Activated CD8-positive, alpha-beta T cell treated with anti-CD3 and anti-CD28 coated beads, Interleukin-2, amount 10 ng/mL, durations not matched to agents 7 days and 5 days (primary cell): ENCODE measurements at places on chromosomes 3 and 15.
A peak's percentile ranks its signal among the peaks of the same experiment; 100 is the strongest.

GRCh38 chr3:132628157-132628556 is 31.1 kb downstream of the ACKR4 start:
- no peak for DNase-seq

DNA sequence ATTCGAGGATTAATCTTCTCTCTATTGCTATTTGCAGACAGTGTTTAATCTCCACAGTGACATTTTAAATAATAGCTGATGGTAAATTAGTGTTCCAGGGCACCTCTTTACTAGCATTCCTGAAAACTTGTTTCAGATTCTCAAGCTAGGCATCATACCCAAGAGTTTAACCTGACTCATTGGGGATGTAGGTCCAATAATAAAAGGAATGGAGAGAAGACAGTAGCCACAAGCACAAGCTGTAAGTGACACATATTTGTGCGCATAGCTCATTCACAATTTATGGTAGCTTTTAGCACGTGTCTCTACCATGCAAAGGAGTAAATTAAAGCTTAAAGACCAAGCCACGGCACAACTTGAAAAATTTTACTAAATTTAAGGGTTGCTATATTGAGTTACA is 171.3 kb upstream of the FAM3D start:
- DNase-seq, result no peak

- no peak for DNase-seq
These were observed 133.4 kb upstream of the ACP3 start for GRCh38 chr3:132183811-132184210.

- DNase-seq, result no peak
These were observed 4.0 kb downstream of the CLRN1 start for GRCh38 chr3:150968341-150969035.

DNA sequence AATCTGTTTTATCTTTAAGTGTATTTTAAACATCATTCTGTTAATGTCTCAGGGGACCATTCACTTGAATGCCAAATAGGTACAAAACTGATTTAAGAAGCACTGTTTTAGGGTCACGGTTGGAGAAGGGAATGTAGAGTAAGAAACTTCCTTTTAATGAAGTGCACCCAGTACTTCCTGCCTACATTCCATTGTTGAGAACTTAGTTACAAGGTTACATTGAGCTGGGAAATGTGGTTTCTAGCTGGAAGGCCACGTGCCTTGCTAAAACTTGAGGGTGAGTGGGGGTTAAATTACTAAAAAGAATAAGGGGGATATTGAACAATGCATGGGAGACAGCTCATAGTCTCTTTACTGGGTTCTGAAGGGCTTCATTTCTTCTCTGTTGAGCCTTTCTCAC is 78.3 kb upstream of the TBC1D5 start:
- DNase-seq, result no peak

GRCh38 chr15:60130398-60130797 is 126.3 kb downstream of the FOXB1 start:
- DNase-seq, result no peak

- DNase-seq, result no peak
These were observed 955.7 kb downstream of the TUSC7 start for GRCh38 chr3:117665296-117665695.

- DNase-seq, result no peak
These were observed 20.9 kb downstream of the FBLN2 start for GRCh38 chr3:13569641-13570390.

DNA sequence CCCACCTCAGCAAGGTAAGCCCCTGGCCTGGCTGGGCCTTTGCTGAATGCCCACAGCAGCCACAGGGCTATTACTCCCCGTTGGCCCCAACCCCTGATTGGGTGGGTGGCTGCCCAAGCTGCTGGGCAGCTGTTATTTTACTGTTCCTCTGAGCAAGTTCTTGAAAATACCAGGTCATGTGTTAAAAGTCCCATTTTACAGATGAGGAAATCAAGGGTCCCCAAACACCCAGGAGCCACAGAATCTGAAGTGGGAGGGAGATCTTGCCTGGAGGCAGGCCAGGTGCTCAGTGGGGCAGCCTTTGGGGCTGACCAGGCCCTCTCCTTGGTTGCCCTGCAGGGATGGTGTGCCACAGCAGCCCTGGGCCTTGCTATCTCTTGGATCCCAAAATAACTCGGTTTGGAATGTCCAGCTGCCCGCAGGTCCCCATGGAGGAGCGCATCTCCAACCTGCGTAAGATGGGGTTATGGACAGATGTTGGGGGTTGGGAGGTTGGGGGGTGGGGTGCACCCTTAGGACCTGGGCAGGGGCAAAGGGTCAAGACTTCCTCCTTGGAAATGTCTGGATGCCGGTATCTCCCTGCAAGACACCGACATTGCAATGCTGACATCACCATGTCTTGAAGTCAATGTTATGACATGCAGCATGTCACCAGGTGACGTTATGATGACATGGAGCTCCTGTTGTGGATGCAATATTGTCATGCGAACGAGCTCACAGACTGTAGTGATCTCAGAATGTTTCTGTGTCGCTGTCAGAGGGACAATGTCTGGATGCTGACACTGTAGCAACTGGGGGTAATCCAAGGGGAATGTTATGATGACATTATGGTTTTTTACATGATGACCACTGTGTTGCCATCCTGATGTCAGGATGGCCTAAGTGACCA is 13.3 kb upstream of the CSPG4 start:
- DNase-seq, result no peak

GRCh38 chr3:148131990-148132638 is 565.6 kb upstream of the AGTR1 start:
- DNase-seq, result no peak

- no peak for DNase-seq
These were observed 353.7 kb downstream of the RSL24D1 start for GRCh38 chr15:54843006-54843405.

- DNase-seq, result no peak
These were observed 162.4 kb downstream of the GHSR start for GRCh38 chr3:172285844-172286243.

- no peak for DNase-seq
These were observed 126.7 kb downstream of the UACA start for GRCh38 chr15:70636540-70637165.

GRCh38 chr3:74214286-74214685 is 400.2 kb downstream of the CNTN3 start:
- DNase-seq, result no peak

DNA sequence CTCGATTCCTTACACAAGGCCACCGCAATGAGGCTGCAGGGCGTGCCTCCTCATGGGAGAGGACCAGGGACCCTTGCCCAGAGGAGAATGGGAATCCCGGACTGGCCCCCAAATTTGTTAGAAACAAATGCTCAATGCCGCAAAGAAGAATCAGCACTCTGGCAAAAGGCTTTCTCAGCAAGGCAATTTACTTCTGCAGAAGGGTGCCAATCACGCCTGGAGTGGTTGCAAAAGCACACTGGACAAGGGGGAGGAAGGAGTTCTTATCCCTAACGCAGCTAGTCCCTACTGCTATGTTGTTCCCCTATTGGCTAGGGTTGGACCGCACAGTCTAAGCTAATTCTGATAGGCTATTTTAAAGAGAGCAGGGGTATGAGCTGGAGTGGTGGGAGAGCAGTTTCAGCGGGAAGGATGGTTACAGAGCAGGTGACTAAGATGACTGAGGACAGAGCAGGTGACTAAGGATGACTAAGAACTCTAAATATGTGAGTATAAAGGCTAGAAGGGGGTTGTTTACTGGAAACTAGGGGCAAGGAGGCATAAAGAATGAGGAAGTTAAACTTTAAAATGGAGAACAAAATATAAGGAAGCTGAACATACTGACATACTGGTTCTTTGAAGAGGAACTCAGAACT is 48.5 kb downstream of the KATNBL1 start:
- no peak for DNase-seq

- DNase-seq, result no peak
These were observed 24.3 kb upstream of the CLDN1 start for GRCh38 chr3:190346541-190346940.

DNA sequence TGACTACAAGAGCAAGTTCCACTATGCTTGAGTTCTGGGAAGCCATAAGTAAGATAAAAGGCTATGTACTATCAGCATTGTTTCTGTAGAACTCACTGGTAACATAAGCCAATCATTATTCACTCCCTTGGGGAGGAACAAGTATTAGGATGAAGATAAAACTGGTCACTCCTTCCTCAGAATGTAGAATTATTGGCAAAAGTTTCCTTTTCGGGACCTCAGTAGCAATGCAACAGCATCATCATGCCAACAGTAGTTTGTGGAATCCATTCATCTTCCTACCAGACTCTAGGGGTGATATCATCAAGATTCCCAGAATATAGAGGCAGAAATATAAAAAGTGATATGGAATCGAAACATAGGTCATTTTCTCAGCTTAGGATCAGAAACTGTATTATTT is 209.5 kb downstream of the PLOD2 start:
- DNase-seq, result no peak

DNA sequence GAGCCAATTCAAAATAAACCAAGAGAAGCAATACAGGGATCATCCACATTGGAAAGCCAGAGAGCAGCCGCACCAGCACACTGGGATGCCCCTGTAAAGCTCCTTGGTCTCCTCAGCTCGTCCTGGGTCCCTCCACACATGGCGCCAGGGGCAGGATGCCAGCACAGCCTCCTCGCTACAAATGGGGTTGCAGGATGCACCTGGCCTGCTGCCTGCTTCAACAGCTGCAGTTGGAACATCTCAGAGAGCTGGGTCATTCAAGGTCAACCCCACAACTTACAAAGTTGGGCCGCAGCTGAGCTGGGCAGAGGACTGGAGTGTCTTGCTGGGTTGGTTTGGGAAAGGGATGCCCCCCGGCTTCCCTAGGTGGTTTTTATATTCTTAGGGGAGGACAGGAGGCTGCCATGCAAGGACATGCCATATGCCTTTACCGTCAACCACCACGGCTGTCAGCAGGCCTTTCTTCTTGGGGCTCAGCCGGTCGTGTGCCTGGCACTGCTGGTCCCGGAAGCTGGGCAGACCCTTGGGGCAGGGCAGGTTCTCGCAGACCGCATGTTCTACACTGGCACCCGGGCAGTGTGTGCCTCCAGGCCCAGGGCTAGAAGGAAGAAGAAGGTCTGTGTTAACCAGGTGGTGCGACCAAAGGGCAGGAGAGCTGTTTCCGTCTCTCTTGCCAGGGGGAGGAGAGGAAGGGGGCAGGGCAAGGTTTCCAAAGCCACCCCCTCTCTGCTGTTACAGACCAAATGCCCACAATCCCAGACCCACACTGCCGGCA is 225.2 kb downstream of the ADAMTS17 start:
- no peak for DNase-seq

GRCh38 chr3:167843886-167844285 is 108.4 kb downstream of the SERPINI1 start:
- no peak for DNase-seq

GRCh38 chr3:101828691-101829436 is 20.4 kb upstream of the NFKBIZ start:
- DNase-seq, result peak; percentile 69

GRCh38 chr3:177832880-177833279 is 635.6 kb upstream of the TBL1XR1 start:
- DNase-seq, result no peak

DNA sequence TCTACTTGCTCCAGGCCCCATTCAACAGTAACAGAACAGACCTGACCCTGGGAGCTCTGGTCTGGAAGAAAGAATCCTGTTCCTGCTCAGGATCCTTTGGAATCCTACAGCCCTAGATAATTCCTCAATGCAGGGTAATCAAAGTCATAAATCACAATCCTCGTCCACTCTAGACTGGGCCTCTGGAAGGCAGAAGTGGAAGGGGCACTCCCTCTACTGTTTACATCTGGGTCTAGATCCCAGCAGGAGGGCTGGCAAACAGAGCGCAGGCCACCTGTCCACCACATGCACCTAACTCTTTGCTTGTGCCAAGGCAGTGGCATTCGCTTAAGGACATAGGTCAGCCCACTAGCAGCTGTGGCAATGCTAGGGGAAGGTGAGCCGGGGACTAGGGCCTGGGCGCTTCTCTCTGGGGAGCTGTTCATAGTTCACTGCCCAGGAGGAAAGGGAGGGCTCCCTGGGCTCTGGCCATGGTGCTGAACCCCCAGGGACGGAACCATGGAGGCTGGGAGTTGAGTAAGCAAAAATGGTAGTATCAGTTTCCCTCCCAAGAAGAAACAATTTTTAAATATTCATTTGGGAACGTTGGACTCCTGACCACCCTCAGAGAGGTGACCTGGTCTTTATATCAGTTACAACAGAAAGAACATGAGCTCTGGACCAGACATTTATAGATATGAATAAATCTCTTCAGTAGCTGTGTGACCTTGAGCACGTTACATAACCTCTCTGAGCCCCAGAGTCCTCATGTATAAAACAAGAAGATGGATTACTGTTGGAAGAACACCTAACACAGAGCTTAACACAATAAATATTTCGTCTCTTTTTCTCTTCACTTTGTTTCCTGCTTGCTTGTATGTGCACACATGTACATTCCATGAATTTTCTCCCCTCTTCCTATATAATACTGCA is 90.2 kb downstream of the NTRK3 start:
- DNase-seq, result peak; percentile 24

DNA sequence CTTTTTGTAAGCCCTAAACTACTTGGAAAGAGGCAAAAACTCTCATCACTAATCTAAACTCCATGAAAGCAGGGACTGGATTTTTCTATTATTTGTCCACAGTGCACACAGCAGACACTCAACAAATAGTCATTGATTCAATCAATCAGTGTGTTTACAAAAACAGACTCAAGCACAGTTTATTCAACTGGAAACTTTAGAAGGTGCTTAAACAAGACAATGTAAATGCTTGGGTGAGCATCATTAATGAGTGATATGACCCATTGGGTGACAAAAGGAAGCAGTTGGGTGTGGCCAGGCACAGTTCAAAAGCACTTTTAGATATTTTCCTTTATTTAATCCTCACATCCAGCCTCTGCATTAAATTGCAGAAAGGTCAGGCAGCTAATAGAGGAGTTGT is 32.0 kb upstream of the PPP4R2 start:
- DNase-seq, result no peak

- no peak for DNase-seq
These were observed 51.2 kb upstream of the SAMMSON start for GRCh38 chr3:69948246-69948862.

- no peak for DNase-seq
These were observed 89.7 kb upstream of the CMC1 start for GRCh38 chr3:28151608-28152228.

- no peak for DNase-seq
These were observed 114.6 kb downstream of the SLCO3A1 start for GRCh38 chr15:91967935-91968606.
